ENCODE measurements at places on chromosomes 1 and 21. TPM values are rescaled to one million over a fixed set of nuclear protein-coding genes. Genes with fewer than 3 reads are reported as not detected.

The TEDDM1 gene
- not detected for total RNA-seq

The KPRP gene
- total RNA-seq: not detected

The TNFSF4 gene
- total RNA-seq: 2.3 TPM

The THBS3 gene
- total RNA-seq: 7.9 TPM

The INKA2 gene
- total RNA-seq: 30.7 TPM

The ILDR2 gene
- under 0.01 TPM for total RNA-seq

The RHOU gene
- 1.1 TPM for total RNA-seq

The S100A14 gene
- total RNA-seq: 0.19 TPM
